ENCODE measurements at places on chromosomes 7 and 10.

DNA sequence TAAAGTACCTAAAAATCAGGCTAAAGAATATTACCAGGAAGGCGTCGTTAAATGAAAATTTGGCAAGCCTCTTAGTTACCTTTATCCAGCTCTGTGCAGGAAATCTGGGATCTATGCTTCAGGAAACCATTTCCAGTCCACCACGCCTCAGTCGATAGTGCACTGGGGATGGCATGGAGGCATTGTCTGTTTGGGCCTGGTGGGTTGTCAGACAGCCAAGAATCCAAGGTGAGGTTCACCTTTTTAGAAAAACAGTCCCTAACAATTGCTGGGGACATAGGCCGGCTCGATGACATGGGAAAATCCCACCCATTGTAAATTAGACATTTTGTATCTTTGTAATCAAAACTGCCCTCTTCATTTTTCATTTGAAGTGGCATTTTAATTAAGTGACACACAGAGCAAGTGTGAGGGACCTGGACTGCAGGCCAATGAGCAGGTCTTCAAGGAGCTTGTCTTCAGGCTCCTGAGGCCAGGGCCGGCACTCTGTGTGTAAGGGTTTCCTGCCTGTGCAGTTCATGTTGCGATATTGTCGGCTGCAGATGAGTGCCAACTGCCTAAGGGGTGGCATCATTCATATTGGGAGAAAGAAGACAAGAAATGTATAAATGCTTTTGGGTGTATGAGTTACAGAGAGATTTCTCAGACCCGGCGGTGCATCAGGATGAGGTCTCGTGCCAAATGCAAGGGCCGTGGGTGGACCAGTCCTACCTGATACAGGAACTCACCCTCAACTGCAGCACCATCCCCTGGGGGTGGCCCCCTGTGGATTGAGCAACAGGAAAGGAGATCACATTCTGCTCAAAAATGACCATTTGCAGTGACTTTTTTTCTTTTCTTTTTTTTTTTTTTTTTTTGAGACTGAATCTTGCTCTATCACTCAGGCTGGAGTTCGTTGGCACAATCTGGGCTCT, 80.8 kb downstream of the PTPRE start:
- DNase-seq: no peak

DNA sequence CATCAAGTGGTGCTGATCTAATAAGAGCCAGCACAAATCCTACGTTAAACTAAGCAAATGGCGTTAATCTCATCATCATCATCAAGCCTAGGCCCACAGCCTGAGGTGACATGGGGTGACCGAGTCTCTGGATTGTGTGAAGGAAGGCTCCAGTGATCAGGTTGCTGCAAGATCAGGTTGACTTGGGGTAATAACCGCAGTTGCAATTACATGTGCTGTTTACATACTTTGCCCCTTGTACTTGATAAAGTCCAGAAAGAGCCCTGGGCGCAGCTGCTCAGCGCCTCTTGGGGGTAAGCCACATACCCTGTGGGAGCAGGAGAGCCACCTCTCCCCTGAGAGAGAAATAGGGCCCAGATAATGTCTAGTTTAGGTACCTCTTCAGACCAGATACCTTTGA, 228.1 kb downstream of the WDR11 start:
- no peak for DNase-seq

DNA sequence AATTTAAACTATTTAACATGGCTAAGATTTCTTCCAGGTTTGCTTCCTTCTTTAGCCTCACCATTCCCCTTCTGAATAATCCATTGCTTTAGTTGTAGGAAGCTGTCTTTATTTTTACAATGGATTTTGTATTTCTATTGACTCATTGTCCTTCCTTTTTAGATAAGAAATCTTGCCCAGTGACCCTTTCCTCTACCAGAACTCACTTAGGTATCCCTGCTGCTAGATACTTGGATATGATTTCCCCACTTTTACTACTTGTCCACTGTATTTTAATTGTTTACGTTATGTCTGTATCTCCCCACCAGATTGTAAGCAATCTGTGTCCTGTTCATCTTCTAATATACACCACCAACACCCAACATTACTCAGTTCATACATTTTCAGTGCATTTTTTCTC, 47.7 kb upstream of the MDFIC start:
- no peak for DNase-seq

DNA sequence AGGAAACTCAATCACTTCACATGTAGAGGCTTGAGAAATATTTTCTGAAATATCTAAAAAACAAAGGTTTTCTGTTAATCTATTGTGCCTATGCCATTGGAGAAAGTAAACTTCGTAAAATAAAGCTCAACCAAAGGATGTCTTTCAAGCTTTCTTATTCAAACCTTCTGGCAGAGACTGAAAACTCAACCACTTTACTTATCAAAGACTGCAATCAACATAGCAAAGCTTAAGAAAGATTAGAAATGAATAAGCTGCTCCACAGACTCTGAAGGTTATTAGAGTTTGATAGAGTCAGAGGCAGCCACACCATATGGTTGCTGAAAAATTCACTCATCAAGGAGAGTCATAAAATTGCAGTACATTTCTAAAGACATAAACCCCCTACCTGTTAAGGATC, 245.8 kb upstream of the MEOX2 start:
- no peak for DNase-seq

DNA sequence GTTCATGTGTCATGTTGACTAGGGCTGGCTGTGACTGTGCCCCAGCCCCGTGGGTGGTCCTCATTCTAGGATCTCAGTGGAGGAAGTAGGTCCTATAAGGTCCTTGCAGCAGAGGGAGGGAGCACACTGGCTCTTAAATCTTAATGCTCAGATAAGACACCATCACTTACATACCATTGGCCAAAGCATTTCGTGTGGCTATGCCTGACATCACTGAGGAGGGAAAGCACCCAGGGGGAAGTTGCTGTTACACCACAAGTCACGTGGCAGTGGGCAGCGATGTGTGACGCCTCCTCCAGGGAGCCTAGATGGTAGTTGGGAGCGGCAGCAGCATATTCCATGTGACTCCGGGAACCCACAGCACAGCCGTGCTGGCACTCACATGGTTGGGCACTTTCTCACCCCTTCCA, 224.7 kb upstream of the SH2B2 start:
- DNase-seq: no peak

DNA sequence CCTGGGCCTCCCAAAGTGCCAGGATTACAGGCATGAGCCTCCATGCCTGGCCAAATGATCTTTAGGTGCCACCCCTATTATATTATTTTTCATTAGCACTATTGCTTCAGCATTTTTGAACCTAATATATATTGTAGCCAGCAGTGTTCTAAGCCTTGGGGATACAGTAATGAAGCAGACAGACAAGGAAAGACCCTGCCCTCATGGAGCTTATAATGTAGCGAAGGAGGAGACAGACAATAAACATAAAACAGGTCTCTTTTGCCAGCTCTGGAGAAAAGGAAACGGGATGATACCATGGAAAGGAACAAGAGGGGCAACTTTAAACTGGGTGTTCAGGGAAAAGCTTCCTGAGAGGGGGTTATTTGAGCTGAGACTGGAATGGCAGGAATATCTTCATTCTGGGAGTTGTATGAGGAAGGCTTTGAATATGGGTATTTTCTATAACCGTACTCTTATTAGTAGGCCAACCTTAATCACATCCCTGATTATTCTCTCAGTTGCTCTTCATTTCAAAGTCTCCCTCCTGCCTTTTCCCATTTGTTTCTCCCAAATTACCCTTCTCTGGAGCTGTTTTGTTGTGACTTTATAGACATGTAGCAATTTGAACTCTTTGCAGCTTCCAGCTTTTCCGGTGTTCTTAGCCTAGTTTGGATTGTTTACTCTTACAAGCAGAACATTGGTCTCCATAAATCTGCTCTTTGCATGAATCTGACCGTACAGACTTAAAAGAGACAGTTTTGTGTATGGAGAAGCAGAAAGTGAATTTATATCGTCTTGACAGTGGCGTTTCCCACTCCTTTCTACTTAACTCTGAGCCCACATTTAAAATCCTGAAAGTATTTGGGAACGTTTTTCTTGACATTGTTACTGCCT, 19.0 kb downstream of the PRKAR2B start:
- DNase-seq: no peak

DNA sequence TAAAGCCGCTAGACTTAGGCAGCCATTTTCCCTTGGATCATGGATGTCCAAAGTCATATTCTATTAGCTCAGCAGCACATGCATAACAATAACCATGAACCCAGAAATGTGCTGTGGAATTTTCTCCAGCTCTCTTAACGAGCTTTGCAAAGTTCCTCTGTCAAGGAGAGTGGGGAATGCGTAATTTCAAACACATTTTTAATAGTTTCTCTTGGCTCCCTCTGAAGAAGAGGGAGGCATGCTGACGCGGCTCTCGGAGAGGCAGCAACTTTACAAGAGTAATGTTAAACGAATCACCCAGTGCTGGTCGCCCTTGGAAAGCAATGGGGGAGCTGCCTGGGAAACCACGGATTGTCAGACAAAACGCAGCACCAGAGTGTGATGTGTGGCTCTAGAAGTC, 114.8 kb downstream of the RAB18 start:
- no peak for DNase-seq

DNA sequence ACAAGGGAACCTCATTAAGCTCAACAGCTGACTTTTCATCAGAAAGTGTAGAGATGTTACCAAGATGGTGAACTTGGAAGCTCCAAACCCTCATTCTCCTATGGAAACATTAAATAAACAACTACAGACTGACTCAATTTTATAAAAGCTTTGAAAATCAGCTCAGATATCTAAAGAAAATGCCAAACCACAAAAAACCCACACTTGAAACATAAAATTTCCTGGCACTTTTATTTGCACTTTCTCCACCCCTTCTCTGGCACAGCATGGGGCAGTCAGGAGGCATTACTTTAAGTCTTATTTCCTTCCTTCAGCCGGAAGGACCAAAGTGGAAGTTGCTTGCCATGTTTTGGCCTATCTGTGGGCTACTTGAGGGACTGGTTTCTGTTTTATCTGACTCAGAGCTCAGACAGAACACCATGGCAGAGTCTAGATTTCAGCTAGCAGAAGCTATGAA, 114.7 kb downstream of the ODAD2 start:
- no peak for DNase-seq

DNA sequence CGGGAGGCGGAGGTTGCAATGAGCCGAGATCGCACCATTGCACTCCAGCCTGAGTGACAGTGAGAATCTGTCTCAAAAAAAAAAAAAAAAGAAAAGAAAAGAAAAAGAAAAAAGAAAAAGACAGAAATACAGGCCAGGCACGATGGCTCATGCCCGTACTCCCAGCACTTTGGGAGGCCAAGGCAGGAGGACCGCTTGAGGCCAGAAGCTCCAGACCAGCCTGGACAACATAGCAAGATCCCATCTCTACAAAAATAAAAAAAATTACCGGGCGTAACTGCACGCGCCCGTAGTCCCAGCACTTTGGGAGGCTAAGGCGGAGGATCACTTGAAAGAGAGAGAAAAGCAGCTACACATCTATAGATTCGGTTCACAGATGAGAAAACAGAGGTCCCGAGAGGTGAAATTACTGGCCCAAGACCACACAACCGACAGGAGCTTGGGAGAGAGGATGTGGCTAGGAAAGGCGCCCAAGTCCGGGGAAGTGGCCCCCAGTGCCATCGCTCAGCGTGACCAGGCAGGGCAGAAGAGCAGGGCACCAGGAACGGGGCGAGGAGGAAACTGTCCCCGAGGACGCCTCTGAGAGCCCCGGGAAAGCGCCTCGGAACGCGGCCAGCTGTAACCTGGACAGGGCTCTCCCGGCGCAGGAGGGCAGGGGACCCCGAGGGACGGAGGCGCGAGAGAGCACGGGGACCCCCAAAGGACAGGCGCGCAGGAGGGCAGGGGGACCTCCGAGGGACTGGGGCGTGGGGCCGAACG, 612 bp downstream of the SNX8 start:
- DNase-seq: no peak

- DNase-seq: no peak
These were observed 686.9 kb upstream of the FOXK1 start for GRCh38 chr7:3995187-3995586.

DNA sequence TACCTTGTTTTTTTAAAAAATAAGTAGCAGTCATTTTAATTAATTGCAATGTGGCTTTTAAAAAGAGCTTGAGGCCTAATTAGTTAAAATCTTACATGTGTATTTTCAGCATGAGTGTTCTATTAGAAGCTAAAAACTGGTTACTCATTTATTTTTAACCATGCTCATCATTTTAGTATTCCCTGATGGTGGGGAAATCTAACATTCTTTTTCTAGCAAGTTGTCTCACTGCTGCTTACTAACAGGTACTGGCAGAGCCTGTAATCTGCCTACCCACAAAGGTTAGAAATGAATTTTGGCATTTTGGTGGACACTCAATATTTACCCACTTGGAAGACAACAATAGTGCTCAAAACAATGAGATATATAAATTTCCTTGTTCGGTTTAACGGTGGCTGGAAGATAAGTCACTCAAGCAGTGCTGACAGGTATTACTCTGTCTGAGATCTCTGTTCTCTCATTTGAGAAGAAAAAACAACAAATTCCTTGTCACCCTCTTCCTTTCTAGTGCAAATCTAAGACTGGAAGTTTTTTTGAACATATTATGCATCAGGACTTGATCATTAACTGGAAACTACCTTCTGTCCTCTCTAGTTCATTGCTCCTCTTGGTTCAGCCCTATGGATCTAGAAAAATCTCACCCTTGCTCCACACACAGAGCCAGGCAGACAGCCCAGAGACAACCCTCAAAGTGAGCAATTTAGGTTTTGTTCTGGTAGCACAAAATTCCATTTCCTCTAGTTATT, 83.3 kb downstream of the VWDE start:
- no peak for DNase-seq

- no peak for DNase-seq
These were observed 9.2 kb upstream of the GRB10 start for GRCh38 chr7:50791938-50792341.

GRCh38 chr10:78656417-78657162, 412.2 kb upstream of the ZMIZ1 start:
- no peak for DNase-seq

GRCh38 chr7:73518470-73518869, 3.6 kb downstream of the BAZ1B start:
- no peak for DNase-seq

DNA sequence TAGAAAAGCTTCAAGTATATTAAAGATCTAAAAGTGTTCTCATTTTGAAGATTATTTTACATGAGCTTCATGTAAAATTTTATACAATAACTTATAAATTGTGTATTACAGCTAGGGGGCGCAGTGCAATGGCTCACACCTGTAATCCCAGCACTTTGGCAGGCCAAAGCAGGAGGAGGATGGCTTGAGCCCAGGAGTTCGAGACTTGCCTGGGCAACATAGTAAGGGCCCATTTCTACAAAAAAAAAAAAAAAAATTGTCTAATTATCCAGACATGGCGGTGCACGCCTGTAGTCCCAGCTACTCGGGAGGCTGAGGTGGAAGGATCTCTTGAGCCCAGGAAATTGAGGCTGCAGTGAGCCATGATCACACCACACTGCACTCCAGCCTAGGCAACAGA, 16.6 kb downstream of the ACBD5 start:
- DNase-seq: no peak

DNA sequence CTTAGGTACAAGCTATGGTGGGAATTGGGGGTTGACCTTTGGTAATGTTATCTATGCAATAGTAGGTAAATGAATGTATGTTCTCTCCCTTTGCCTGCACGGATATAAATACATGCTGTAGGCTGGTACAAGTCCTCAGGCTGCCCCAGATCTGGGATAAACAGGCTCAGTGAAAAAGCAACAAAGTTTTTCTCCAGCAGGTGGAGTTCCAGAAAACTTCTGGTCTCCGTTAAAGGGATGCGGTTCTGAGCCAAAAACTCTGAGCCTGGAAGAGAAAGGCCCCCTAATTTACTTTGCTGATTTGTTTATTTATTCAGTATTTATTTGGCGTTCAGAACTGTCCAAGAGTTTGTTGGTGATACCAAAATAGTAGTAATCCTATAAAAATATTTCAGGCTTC, 204.7 kb downstream of the ADRA2A start:
- no peak for DNase-seq

GRCh38 chr7:123271231-123271630, 71.5 kb upstream of the SLC13A1 start:
- no peak for DNase-seq

GRCh38 chr10:101837748-101838147, 5.9 kb downstream of the KCNIP2 start:
- DNase-seq: no peak
